ENCODE measurements at places on chromosomes 3 and 15.

DNA sequence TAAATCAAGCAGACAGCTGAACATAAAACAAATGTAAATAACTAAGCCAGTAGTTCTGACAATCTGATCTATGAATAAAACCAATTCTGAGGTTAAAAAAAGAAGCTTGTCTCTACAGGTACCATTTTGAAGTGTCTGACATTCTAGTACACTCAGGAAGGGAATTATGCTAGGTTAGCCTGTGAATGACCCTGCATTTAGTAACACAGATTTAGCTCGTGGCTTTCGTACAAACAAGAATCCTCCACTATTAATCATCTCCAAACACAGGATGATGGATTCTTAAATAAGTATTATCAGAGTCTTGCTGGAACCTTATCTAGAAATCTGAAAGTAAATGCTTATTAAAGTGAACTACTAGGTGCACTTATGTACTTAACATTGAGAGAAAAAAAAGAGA lies 1120.1 kb downstream of the ROBO1 start:
- no peaks in the 10 kb centered on the region for H3K36me3 ChIP-seq
- peaks cover 11% of the 10 kb centered on the region for H3K4me1 ChIP-seq
- DNase-seq, result peak; percentile 23
- H3K4me3 ChIP-seq, result no peak overlapping the region
- no peaks in the 10 kb centered on the region for H3K27me3 ChIP-seq

GRCh38 chr3:64342940-64343688 lies 117.8 kb upstream of the PRICKLE2 start:
- H3K27ac ChIP-seq, result peak overlapping the region; percentile 95
- H3K4me1 ChIP-seq, result peaks cover 59% of the 10 kb centered on the region
- no peak overlapping the region for H3K4me3 ChIP-seq
- H3K36me3 ChIP-seq, result no peaks in the 10 kb centered on the region

GRCh38 chr15:70347321-70348225 lies 249.9 kb upstream of the TLE3 start:
- H3K36me3 ChIP-seq, result no peaks in the 10 kb centered on the region
- no peak overlapping the region for H3K27ac ChIP-seq
- H3K27me3 ChIP-seq, result no peaks in the 10 kb centered on the region
- DNase-seq, result no peak

GRCh38 chr3:135736740-135737139 lies 228.8 kb upstream of the PPP2R3A start:
- no peak overlapping the region for H3K4me3 ChIP-seq
- H3K27me3 ChIP-seq, result no peaks in the 10 kb centered on the region
- no peaks in the 10 kb centered on the region for H3K4me1 ChIP-seq
- no peaks in the 10 kb centered on the region for H3K36me3 ChIP-seq
- DNase-seq, result peak; percentile 29
- H3K27ac ChIP-seq, result no peak overlapping the region

GRCh38 chr15:92676561-92676960 lies 21.0 kb upstream of the FAM174B start:
- H3K36me3 ChIP-seq, result no peaks in the 10 kb centered on the region
- H3K27ac ChIP-seq, result no peak overlapping the region
- H3K27me3 ChIP-seq, result peaks cover 9% of the 10 kb centered on the region
- peaks cover 8% of the 10 kb centered on the region for H3K4me1 ChIP-seq
- no peak for DNase-seq

GRCh38 chr15:101570241-101570640 lies 80.7 kb upstream of the PCSK6 start:
- no peaks in the 10 kb centered on the region for H3K36me3 ChIP-seq
- H3K27me3 ChIP-seq, result no peaks in the 10 kb centered on the region
- no peaks in the 10 kb centered on the region for H3K4me1 ChIP-seq
- H3K4me3 ChIP-seq, result no peak overlapping the region
- no peak overlapping the region for H3K27ac ChIP-seq

DNA sequence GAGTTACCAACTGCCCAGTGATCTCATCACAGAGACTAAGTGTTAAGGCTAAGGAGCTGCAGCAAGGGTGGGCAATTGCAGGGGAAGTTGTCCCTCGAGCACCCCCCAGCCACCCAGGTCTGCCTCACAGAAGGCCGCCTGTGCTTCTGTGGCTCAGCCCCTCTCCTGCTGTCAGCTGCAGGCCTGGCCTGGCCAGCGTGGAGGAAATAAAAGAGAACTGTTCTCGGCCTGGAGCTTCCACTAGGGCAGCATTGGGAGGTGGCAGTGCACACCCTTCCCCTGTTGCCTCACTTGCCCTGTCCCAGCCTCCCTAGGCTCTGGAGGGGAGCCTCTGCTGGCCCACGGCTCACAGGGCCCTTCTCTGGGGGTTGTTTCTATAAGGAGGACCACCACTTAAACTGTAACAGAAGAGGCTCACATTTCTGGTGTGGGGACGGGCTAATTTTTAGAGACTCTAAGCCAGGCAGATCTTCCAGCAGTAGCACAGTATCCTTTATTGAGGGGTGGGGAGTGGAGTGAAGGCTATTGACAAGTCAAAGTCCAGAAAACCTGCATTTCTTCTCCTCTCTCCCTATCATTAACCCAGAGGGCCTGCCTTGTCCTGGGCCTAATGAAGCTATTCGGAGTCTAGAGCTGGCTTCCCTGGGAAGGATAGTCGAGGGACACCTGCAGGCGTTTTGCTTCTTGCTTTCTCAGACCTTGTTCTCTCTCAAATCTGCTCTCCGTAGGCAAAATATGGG lies 75.6 kb upstream of the ADPGK start:
- no peak for DNase-seq
- peaks cover 4% of the 10 kb centered on the region for H3K27me3 ChIP-seq
- H3K27ac ChIP-seq, result no peak overlapping the region
- no peaks in the 10 kb centered on the region for H3K4me1 ChIP-seq
- no peak overlapping the region for H3K4me3 ChIP-seq
